ENCODE measurements at places on chromosomes 1 and 21.

DNA sequence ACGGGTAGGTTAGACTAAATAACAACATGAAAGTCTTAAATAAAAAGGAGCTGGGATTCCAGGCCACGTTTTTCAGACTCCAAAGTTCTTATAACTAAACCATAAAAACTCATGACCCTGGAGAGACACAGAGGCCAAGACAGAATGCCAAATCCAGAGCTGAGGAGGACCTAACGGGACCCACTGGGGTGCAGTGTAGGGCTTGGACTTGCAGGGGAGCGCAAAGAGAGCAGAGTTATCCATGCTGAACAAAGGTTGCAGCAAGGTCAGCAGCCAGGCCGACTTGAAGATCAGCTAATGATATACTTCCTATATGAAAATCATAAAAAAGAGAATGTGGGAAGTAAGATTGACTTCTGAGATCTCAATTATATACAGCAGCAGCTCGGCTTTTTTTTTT lies 237.1 kb downstream of the TM2D1 start:
- no peak for DNase-seq

DNA sequence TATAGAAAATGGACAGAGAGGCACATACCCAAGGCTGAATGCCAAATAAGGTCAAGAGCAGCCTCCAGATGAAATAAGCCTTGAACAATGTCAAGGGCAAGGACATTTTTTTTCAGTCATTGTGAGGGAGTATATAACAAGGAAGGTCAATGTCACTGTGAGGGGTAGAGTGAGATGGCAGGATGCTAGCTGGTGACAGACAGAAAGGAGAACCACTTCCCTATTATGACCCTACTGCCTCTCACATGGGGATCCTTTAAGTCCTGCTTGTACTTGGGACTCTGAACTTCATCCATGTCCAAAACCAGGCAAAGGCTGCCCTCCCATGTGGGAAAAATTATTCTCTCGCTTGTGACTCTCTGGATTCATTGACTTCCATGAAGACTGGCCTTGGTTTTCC lies 119.5 kb upstream of the COA6 start:
- no peak for DNase-seq

DNA sequence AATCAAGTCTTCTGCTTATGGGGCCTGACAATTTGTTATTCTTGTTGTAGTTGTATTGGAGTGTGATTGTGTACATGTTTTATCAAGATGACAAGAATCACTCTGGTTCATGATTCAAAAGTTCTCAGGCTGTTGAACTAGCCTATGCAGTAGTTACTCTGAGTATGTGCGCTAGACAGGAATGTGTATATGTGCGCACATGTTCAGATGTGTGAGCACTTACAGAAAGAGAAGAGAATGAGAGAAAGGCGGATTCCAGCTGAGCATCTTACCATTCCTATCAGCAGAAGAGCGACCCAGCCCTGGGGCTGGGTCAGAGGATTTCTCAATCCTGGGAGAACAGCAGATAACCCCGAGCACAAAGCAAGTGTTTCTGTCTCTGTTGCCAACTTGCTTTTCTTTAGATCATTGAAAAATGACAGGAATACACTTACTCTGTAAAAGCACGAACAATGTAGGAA lies 110.8 kb upstream of the HOOK1 start:
- DNase-seq: no peak

DNA sequence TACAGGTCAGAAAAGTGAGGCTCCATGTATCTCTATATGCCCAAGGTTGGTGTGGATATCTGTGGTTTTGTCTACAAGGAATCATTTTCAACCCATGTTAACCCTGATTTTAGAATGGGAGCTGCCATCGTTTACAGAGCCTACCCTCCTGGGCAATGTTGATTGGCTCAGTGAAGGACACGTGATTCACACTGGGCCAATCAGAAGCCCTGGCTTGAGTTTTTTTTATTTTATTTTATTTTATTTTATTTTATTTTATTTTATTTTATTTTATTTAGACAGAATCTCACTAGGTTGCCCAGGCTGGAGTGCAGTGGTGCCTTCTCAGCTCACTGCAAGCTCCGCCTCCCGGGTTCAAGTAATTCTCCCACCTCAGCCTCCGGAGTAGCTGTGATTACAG lies 35.8 kb downstream of the FOXO6 start:
- DNase-seq: no peak

DNA sequence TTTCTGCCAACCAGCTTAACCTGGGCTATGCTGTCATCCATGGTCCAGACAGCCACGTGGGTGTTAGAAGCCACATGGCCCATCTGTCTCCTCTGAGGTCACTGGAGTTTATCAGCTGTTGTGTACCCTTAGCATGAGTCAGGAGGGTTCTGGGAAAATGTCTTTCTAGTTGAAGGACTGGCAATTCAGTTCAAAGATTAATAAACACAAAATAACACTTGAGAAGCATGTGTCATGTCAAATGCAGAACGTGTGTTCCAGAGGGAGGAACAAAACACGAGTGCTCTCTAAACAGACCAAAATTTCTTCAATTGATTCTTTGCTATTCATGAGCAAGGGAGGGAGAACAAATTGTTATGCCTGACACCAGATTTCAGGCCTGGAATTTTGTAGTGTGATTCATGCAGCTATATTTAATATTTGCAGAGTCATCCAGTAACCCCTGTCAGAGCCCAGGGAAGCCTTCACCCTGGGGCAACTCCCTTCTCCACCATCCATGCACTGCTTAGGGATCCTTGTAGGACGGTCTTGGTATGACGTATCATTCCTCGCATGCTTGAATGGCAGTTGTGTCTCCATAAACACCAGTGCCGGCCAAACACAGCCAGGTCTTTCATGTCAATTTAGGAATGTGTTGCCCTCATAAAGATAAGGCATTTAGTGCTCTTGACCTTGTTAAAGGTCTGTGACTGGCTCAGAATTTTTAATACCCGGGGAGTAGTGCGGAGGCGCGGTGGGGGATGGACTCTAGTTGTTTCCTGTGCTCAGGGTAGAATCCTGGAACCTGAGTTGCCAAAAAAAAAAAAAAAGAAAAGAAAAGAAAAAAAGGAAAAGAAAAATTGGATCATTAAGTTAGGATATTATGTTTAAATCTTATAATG lies 27.7 kb upstream of the DYRK1A start:
- DNase-seq: peak; percentile 63
